Sigmoid colon (tissue), 7 donors: ENCODE measurements at places on chromosomes 6 and 20. TPM values are rescaled to one million over a fixed set of nuclear protein-coding genes. Genes with fewer than 3 reads are reported as not detected.

SIGLEC1 gene
- 10.2 TPM for total RNA-seq

TREM2 gene
- total RNA-seq, result not detected

DSE gene
- 27.7 TPM for total RNA-seq

PRRC2A gene
- 44.1 TPM for total RNA-seq
